ENCODE measurements at places on chromosomes 1 and 21.

DNA sequence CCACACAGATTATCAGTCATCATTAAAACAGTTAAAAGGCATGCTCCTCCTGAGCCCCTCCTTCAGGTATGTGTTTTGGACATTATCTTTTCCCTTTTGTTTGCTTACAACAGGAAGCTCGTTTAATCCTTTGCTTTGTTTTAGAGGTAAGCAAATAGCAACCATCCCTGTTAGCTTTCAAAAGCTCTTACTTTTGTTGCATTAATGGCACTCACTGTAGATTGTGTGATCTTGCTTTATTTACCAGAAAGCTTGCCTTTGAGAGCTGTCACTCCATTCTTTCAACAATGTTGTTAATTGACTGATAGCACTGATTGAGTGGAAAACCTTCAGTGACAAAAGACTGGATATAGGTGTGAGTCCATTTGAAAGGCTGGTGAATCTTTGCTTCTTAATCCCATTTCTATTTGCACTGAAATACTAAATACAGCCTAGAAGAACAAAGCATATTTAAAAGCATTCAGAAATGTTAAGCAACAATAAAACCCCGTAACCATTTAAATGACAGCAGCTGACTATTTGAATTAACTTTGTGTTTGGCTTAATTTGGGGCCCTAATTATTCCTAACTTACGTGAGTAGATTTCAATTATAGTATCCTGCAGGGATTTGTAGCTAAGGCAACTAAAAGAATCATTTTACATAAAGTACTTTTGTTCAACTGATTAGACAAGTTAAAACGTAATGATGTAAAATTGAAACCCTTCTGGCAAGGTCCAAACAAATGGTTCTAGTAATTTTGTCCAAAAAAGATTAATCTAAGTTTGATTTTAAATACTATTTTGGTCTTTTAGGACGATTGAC lies 48.3 kb downstream of the ADGRL2 start:
- no peak for DNase-seq

- DNase-seq = no peak
Observed at GRCh38 chr21:30628109-30628508, 6.9 kb upstream of the KRTAP20-2 start.

GRCh38 chr1:2554621-2555387 lies 1.4 kb upstream of the TNFRSF14 start:
- no peak for DNase-seq

- no peak for DNase-seq
Observed at GRCh38 chr1:226455843-226456242, 48.0 kb upstream of the PARP1 start.

GRCh38 chr1:89302697-89303332 lies 30.2 kb upstream of the GBP5 start:
- DNase-seq = no peak

DNA sequence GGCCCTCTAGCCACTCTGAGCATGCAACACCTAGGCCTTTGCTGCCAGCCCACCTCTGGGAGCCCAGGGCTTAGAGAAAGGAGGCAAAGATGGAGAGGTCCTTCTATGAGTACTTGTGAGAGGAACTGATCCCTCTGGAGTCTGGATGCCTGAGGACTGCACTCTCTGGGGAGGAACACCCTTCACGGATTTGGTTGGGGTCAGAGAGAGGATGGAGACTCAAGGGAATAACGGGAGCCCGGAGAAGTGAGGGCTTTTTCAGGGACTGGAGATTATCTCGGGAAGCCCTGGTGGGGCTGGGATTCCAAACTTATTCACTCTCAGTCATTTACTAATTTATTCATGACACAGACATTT lies 413 bp upstream of the C1orf232 start:
- no peak for DNase-seq

DNA sequence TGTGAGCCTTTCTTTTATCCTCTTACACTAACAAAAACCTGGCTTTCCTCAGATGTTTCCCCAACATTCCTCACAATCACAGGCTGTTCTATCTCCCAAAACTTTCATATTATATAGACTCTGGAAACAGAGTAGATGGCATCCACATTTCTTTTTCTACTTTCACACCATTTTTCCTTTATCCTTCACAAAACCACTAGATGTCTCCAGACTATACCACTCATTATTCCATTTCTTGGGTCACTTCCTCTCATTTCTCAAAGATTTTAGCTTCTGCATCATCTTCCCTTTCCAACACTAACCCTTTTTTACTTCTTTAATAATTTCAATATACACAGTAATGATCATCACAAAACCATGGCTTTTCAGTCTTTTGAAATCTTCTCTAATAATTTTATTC lies 286.0 kb upstream of the DEPDC1 start:
- no peak for DNase-seq

- no peak for DNase-seq
Observed at GRCh38 chr21:44614161-44614631, 2.3 kb downstream of the KRTAP10-8 start.

- DNase-seq = no peak
Observed at GRCh38 chr1:175947771-175948170, 204.4 kb upstream of the TNR start.

- DNase-seq = no peak
Observed at GRCh38 chr1:25863486-25864262, 4.4 kb upstream of the AUNIP start.

- no peak for DNase-seq
Observed at GRCh38 chr1:215400741-215401140, 166.4 kb upstream of the KCTD3 start.

- DNase-seq = no peak
Observed at GRCh38 chr1:95685081-95685480, 451.1 kb downstream of the RWDD3 start.

- no peak for DNase-seq
Observed at GRCh38 chr1:151549199-151549598, 9.1 kb downstream of the TUFT1 start.

- DNase-seq = no peak
Observed at GRCh38 chr21:40235528-40235927, 368.3 kb downstream of the PCP4 start.

GRCh38 chr1:79497193-79497773 lies 490.8 kb upstream of the ADGRL4 start:
- DNase-seq = no peak

- no peak for DNase-seq
Observed at GRCh38 chr21:34113842-34114241, 40.5 kb downstream of the MRPS6 start.

GRCh38 chr1:185789501-185790193 lies 55.5 kb downstream of the HMCN1 start:
- DNase-seq = no peak

DNA sequence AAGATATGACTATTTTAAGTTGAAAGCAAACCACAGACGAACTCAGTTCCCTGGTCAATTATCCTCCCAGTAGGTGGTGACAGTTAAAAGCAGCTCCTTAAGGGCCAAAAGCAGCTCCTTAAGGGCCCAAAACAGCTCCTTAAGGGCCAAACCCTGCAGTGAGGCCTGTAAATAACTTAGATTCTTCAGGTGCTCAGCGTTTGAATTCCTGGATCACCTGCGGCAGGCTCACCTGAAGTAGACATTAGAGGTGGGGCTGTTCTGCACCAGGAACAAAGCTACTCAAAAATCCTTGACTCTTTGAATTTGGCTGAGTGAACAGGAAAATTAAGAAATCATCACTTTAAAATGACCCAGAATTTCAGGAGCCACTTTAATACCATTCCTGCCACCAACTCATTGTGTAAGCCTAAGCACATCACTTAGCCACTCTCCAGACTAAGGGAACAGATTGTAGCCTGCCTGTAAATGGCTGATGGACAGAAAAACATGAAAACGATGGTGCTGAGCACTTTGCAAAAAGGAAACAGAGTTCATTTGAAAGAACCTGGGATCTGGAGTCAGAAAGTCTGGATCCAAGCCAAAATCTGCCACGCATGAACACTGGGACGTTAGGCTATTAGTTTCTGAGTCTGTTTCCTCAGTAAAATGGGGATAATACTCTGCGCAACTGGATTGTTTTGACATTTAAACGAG lies 126.9 kb downstream of the LRIG2 start:
- no peak for DNase-seq

DNA sequence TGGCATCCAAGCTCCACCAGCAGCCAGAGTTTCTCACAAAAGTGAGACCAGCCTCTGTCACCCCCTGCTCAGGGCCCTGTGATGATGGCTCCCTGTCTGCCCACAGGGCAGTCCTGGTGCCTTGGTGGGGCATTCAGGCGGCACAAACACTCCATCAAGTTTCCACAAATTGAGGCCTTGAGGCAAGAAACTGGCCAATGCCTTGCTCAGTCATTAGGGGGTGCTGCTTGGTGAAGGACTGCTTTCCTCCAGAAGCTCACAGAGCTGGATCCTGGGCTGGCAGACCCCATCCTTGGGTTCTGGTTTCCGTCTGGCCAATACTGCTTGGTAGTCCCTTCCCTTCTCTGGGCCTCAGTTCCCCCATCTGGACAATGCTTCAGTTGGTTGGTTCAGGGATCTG lies 12.5 kb upstream of the AHDC1 start:
- no peak for DNase-seq

DNA sequence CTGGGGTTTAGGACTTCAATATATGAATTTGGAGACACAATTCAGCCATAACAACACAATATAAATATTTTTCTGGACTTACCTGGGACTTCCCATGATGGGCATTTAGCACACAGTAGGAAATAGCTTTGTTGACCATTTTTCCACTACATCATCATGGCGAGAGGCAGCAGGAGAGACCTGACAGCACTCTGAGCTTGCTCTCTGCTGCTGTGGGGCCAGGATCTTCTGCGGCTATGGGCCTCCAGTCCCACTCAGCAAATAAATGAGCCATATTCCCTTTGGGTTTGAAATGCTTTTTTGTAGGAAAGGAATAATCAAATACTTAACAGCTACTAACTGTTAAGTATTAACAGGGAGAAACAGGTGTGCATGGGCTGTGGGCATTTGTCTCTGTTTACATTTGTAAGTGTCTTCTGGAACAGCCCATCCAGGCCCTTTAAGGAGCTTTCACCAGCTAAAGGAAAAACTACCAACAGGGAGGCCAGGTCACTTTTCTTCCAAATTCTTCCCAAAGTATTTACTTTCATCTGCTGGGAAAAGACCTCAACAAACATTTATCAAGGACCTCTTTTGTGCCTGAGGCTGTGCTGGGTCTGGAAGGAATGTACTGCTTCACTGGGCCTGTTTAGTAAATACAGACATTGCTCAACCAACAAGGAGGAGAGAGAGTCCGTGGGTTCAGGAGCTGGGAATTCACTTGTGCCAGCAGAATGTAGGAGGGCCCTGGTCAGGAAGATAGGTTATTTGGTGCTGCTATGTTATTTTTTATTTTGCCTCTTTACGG lies 133.2 kb downstream of the LRIG2 start:
- DNase-seq = no peak

GRCh38 chr1:8563944-8564537 lies 246.1 kb downstream of the SLC45A1 start:
- no peak for DNase-seq

GRCh38 chr1:92784021-92784638 lies 778 bp downstream of the EVI5 start:
- no peak for DNase-seq

DNA sequence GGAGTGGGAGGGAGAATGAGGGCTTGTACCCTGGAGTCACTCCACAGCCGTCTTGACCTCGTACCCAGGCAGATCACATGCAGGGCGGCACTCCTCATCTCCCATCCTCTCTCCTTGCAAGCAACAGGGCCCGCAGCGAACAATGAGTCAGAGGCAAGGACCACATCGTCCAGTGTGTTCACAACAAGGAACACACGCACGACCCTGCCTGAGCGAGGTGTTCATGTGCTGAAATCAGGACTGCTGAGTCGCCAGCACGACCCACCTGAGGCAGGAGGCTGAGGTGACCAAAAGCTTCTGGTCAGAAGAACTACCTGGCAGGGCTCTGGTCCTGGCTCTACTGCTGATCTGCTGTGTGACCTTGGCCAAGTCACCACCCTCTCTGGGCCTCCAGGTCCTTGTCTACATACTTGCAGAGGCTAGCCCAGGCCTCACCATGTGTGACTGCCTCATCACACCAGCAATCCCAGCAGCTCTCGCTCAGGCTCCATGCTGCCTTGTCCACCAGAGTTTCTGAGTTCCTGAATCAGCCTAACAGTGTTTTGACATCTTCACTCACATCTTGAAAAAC lies 78.0 kb downstream of the SSBP3 start:
- DNase-seq = no peak

- DNase-seq = no peak
Observed at GRCh38 chr1:179337288-179337687, 28.5 kb upstream of the AXDND1 start.

DNA sequence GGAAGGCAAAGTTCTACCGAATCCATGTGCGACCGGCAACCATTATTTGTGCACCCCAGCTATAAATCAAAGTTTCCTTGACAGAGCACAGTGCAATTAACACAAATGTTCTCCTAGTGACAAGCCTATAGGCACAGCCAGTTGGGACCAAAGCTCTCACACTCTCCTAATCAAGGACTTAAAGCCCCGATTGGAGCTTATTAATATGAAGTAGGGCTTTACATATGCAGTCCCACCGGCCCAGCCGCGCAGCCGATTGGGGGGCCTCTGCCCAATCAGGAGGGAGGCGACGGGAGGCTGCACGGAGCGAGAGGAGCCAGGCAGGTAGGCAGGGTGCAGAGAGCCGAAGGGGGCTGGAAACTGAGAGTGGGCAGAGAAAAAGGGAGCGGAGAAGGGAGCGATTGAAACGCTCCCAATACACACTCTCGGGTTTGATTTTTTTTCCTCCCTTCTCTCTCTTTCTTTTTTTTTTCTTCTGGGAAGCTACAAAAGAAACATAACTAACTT lies at the start of gene ESRRG:
TSS of gene ESRRG (minus strand) at position 156 of the 507 bp plus-strand sequence. CDS start at position 26, 130 bp downstream.
- no peak for DNase-seq

GRCh38 chr1:88773540-88774150 lies 89.6 kb downstream of the PKN2 start:
- DNase-seq = no peak

DNA sequence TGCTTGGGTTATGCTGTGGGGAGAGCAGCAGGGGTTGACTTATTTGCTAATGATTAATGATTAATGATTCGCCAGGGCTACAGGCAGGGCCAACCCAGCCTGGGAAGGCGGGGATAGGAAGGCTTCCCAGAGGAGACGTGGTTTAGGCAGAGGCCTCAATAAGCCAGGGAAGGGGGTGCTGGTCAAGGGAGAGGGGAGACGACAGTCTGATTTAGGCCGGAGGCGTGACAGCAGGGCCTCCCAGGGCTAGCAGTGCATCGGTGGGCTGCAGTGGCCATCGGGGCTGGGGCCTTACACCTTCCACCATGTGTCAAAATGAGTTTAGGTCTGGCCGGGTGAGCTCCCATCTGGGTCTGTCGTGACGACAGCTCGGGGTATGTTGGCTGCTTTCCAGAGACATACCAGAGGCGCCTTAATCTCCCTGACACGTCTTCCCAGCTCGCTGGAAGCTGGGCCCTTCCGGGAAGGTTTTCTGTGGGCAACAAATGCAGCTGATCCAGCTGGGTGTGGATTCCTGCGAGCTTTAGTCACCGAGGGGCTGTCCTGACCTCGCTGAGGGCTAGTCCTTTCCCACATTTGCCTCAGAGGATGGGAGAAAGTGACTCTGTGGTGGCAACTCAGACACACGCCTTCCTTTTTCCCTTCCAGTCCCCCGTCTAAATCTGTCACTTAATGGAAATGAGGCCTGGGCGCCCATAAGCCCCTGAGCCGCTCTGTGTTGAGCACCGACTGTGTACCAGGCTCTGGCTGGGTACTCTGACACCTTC lies 3.7 kb upstream of the SLC1A7 start:
- no peak for DNase-seq

Measured in cortex of kidney (tissue), 1 donor.